CD4-positive, alpha-beta T cell treated with Interferon gamma for 1 hour (primary cell): ENCODE measurements at places on chromosomes 3 and 15.
A peak's percentile ranks its signal among the peaks of the same experiment; 100 is the strongest.

GRCh38 chr3:197007296-197007940 lies 22.2 kb downstream of the MELTF start:
- no peak for DNase-seq

GRCh38 chr3:157135671-157136396 lies 24.1 kb downstream of the CCNL1 start:
- DNase-seq, result no peak

DNA sequence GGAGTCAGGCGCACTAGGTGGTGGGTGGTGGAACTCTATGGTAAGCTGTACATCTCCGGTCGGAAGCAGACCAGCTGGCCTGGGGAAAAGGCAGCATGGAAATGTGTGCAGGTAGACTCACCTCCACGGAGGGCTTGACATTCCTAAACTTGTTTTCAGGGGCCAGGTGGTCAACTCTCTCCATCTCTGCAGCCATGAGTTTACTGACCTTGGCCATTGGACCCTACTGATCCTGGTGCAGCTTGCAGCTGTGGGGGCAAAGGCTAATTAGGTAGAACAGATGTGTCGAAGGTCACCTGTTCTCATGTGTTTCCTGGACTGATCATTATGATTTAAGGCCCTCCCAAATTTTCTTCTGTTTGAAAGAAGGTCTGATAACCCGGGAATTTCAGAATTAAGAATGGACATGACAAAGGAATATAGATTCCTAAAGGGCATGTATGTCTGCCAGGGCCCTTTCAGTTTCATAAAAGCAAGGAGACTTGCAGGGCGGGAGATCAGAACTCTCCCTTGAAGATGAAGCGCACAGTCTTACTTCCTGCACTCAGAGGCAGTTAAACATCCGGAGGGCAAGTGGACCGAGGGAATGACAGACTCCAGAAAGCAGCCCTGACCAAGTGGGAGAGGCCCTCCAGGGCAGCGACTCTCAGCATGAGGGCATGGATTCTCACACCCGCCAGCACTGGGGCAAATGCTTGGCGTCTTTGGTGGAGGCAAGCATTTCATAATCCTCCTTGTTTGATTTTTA lies 56.1 kb upstream of the CMTM7 start:
- no peak for DNase-seq

GRCh38 chr3:184096811-184097383 lies at the start of gene HTR3E:
HTR3E (plus strand) TSS chr3:184097064; CDS start chr3:184097530, 466 bp downstream.
- DNase-seq, result no peak

DNA sequence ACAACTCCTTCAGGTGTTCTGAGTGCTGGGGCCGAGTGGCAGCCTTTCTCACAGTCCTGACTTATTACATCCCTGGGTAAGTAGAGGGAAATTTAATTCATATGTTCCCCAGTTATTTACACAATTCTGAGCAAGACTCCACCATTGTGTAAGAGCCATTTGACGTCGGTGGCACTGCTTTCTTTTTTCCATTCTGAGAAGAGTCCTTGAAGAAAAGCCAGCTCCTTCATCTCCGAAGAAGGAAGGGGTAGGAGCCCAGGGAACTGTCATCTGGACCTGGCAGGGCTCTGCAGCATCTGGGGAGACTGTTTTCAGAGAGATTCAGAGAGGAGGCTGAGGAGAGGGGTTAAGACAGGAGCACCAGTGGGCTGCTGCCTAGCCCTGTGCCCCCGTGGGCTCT lies 22.6 kb upstream of the MASP1 start:
- no peak for DNase-seq

GRCh38 chr3:71322154-71322553 lies 261.4 kb downstream of the FOXP1 start:
- DNase-seq, result no peak

DNA sequence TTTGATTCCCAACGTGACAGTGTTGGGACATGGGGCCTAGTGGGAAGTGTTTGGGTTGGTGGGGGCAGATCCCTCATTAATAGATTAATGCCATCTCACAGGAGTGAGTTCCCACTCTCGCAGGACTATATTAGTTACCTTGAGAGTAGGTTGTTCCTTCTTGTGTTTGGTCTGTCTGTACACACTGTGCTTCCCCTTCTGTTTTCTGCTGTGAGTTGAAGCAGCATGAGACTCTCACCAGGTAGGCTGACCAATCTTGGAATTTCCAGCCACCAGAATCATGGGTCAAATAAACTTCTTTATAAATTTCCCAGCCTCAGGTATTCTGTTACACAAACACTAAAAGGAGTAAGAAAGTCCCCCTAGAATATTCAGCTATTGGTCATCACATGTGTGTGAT lies 145.4 kb downstream of the ERC2 start:
- no peak for DNase-seq

GRCh38 chr3:177491296-177492032 lies 294.2 kb upstream of the TBL1XR1 start:
- no peak for DNase-seq

GRCh38 chr3:197008436-197009209 lies 21.0 kb downstream of the MELTF start:
- DNase-seq, result no peak

DNA sequence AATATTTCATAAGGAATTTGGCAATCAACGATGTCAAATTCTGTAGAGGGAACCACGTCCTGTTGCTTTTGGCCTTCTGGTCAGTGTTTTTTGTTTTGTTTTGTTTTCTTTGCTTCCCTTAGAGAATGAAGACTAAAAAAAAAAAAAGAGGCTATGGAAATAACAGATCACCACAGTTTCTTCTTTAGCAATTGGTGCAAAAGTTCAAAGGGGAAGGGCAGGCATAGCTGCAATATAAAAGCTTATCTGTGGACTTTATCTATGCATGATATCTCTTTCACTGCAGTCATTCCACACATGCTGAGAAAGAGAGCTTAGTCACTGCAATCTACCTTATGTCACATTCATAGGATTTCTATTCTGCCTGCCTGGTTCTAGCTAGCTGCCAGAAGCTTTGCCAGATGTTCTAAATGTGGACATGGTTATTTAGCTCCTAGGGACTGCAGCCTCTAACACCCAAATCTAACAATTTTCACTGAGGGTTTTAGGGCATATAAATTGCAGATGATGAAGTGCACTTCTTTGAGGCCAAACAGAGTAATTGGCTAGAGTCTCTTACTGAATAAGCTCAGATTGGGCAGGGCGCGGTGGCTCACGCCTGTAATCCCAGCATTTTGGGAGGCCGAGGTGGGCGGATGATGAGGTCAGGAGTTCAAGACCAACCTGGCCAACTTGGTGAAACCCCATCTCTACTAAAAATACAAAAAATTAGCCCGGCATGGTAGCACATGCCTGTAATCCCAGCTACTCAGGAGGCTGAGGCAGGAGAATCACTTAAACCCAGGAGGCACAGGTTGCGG lies 637.2 kb downstream of the NTRK3 start:
- DNase-seq, result no peak

DNA sequence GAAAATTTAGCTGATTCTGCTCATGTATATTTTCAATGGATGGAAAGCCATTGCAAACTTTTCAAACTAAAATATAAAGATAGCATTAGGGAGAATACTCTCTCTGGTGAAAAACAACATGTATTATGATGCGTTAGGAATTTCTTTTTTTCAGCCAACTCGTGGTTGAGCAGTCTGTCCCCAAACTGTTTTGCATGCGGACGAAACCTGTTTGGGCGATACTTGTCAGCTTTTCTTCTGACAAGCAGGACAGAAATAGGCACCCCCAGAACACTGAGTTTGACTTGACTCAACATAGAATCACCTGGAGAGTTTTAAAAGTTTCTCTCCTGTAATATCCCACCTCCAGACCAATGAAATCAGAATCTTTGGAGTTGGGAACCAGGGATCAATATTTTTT lies 417.5 kb upstream of the TPRG1 start:
- DNase-seq, result no peak

GRCh38 chr15:40909662-40910630 lies 15.7 kb downstream of the VPS18 start:
- peak; percentile 34 for DNase-seq

DNA sequence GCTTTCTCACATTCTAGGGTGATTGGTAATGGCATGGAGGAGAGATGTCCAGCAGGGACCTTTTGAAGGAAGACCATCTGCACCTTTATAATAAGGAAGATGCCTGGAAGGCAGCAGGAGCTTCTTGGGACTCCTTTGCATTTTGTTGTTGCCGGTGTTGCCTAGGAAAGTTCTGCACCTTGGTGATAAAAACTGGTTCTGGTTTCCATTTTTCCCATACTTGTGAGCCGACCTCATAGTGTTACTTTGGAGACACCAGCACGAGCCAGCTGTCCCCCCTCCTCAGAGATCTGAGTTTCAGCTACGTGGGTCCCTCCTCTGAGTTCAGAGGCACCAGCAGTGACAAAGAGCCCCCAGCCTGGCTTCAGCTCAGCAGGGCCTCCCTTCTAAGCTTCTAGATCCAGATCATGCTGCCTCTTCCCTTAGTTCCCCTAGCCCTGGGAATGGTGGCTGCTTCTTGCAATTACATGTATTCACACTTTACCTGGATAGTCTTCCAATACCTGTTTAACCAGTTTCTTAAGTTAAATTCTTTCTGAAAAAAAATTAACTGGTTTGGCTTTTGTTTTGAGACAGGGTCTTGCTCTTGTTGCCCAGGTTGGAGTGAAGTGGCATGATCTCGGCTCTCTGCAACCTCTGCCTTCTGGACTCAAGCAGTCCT lies 18.0 kb upstream of the FSTL1 start:
- DNase-seq, result no peak

DNA sequence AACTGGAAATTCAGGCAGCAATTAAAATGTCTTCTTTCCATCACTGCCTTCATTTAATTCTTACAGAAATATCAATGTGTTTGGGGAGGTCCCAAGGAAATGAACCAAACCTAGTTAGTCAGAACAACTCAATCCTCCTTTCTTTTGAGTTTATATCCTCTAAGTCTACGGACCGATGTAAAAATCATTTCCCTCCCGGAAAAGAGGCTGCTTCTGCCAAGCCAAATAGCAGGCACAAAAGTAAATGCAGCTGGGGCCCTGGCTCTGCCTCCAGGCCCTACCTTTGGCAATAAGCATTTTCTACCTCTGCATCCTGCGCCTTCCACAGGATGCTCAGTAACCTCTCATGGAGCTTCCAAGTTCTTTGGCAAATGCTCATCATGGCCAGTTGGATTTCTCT lies 122.5 kb upstream of the COL8A1 start:
- DNase-seq, result no peak

DNA sequence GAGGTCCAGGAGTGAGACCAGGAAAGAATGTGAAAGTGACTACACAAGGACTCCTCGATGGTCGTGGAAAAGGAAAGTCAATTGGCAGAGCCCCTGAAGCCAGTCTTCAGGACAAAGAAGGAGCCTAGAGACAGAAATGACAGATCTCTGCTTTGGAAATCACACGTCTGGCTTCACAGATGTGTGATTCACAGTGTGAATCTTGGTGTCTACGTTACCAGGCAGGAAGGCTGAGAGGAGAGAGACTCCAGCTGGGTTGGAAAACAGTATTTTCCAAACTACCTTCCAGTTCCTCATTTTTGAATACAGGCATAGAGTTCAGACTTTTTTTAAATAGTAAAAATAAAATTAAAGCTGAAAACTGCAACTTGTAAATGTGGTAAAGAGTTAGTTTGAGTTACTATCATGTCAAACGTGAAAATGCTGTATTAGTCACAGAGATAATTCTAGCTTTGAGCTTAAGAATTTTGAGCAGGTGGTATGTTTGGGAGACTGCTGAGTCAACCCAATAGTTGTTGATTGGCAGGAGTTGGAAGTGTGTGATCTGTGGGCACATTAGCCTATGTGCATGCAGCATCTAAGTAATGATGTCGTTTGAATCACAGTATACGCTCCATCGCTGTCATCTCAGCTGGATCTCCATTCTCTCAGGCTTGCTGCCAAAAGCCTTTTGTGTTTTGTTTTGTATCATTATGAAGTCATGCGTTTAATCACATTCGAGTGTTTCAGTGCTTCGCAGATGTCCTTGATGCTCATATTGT lies 6.0 kb downstream of the CCR2 start:
- no peak for DNase-seq
